Activated CD4-positive, alpha-beta memory T cell treated with anti-CD3 and anti-CD28 coated beads, Interleukin-2, amount 10 ng/mL, durations not matched to agents 7 days and 5 days (primary cell): ENCODE measurements at places on chromosomes 7 and 10. TPM values are rescaled to one million over a fixed set of nuclear protein-coding genes. Genes with fewer than 3 reads are reported as not detected.

Gene BTBD16
- not detected for total RNA-seq

Gene GPR26
- total RNA-seq, result not detected

DNA sequence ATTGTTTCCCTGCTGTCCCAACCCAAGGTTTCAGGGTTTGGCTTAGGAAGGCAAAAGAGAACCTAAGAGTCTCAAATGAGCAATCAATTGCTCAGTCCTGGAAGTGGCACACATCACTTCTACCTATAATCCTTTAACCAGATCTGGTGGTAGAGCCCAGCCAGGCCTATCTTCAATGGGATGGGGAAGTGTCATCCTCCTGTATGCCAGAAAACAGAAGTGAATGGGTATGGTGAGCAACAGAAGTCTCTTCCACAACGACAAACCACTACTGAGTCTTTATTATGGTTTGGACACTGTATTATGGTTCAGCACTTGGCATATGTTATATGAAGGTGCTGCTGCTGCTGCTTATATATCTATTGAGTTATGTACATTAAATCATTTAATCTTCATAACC lies 3.0 kb upstream of the AKR1B1 start:
- H3K27me3 ChIP-seq, result peaks cover 3% of the 10 kb centered on the region
- no peak overlapping the region for H3K27ac ChIP-seq
- H3K4me1 ChIP-seq, result peaks cover 23% of the 10 kb centered on the region
- H3K4me3 ChIP-seq, result no peak overlapping the region
- no peak for DNase-seq

GRCh38 chr7:140676306-140676705 lies 3.6 kb downstream of the ADCK2 start:
- DNase-seq, result no peak
- no peak overlapping the region for H3K4me3 ChIP-seq
- H3K36me3 ChIP-seq, result peaks cover 26% of the 10 kb centered on the region
- H3K27ac ChIP-seq, result no peak overlapping the region
- no peaks in the 10 kb centered on the region for H3K27me3 ChIP-seq

Gene CPXM2
- not detected for total RNA-seq

Gene ZCCHC24
- 1.5 TPM for total RNA-seq

Gene GBX1
- total RNA-seq, result not detected

GRCh38 chr7:147640821-147641220 lies 949.7 kb upstream of the C7orf33 start:
- no peak overlapping the region for H3K27ac ChIP-seq
- H3K4me1 ChIP-seq, result no peaks in the 10 kb centered on the region
- no peak for DNase-seq
- no peaks in the 10 kb centered on the region for H3K36me3 ChIP-seq
- no peaks in the 10 kb centered on the region for H3K27me3 ChIP-seq

Gene MYO1G
- 576 TPM for total RNA-seq

Gene NUTM2B
- total RNA-seq, result 1.7 TPM
